Stimulated activated CD4-positive, alpha-beta T cell treated with anti-CD3 and anti-CD28 coated beads, TNF-alpha, amount 100 ng/mL, for 1 hour (primary cell): ENCODE measurements at places on chromosomes 5 and 9.

DNA sequence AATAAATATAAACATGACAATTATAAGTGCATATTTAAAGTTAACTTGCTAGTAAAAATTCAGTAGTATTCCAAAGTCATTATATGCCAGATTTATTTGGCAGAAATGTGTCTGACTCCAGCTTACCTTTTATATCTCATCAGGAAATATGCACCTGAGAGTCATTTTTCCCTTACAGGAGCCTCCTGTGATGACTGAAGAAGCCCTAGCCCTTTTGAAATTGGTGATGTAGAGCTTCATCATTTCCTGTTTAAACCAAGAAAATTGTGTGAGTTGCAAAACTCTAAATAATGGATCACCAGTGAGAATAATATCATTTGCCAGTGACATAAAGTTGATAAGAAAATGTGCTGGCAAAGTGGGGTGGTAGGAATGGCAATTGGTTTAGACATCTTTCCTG, 42.1 kb upstream of the CTNND2 start:
- DNase-seq = no peak

- no peak for DNase-seq
Measured at GRCh38 chr9:137077758-137078693, 709 bp downstream of the UAP1L1 start.

GRCh38 chr9:108184941-108185340, 670.8 kb downstream of the ACTL7B start:
- no peak for DNase-seq

GRCh38 chr5:116600876-116601275, 26.3 kb upstream of the SEMA6A start:
- no peak for DNase-seq

DNA sequence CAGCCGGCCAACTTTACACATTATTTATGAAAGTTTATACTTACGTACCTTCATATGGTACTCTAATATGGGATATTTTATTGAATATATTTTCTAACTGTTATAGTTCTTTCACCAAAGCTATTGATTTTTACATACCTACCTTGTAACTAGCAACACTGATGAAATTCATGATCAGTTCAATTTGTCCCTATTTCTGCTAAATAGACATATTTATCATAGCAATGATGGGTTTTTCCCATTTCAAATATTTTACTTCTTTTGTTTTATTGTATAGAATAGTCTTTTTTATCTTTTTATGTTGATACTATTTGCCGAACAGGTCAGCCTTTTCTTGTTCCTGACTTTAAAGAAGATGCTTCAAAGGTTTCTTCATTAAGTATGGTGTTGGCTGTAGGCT, 59.0 kb upstream of the CTNND2 start:
- no peak for DNase-seq

DNA sequence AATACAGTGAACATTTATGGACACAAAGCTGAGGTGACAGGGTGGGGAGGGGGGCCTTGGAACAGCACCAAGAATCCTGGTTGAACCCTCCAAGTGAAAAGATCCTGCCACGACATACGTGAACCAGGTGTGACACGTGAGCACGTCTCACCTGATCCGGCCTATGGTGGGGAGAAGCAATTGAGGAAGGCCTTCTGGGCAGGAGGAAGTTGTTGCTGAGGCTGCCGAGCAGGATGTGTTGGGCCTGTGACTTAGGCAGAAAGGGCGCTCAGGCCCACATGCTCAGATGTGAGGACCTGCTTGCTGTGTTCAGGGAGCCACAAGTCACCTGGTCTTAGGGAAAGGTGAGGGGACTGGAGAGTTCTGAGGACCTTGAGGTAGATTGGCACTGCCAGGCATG, 2.5 kb upstream of the MAPK9 start:
- DNase-seq = no peak

- DNase-seq = no peak
Measured at GRCh38 chr9:101325053-101325452, 59.8 kb downstream of the BAAT start.

- no peak for DNase-seq
Measured at GRCh38 chr9:121620777-121621449, 30.5 kb upstream of the DAB2IP start.

DNA sequence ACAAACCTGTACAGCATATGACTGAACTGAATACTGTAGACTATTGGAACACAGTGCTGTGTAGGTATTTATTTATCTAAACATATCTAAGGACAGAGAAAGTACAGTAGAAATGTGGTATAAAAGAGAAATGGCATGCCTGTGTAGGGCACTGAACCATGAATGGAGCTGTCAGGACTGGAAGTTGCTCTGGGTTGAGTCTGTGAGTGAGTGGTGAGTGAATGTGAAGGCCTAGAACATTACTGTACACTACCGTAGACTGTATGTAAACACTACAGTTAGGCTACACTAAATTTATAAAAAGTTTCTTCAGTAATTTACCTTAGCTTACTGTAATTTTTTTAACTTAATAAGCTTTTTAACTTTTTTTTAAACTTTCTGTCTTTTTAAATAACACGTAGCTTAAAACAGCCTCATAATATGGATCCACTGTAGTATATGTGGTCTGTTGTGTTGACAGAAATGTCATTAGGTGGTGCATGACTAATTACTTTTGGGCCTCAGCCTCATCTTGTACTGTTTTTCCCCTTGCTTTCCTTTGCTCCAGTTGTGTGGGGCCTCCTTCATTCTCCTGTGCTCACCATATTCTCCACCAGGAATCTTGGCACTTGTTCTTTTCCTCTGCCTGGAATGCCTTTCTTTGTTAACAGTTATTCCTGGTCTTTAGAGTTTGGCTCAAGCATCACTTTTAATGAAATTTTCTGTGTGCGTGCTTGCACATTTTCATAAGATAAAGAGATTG, 8.8 kb downstream of the SPIN1 start:
- DNase-seq = no peak

DNA sequence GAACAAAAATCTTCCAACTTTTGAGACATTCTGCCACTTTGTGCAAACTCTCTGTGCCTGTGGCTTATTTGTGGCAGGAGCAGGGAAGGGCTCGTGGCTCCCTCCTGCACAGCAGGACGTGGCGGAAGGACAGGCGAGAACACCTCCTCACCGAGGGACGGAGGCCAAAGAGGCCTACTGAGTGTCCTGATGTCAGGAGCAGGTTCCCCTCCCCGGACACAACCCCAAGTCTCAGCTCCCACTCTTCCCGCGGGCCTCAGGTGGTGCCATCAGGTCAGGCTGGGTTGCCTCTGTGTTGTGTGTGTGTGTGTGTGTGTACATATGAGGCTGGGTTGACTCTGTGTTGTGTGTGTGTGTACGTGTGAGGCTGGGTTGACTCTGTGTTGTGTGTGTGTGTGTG, 136.8 kb upstream of the LPCAT1 start:
- no peak for DNase-seq
